Dermis blood vessel endothelial cell (primary cell): ENCODE measurements at places on chromosomes 7 and 10. TPM values are rescaled to one million over a fixed set of nuclear protein-coding genes. Genes with fewer than 3 reads are reported as not detected.

The PCDH15 gene
- total RNA-seq = not detected in 2 replicates

The LIPM gene
- total RNA-seq = not detected in 2 replicates

The FZD8 gene
- 25.6 and 30.5 TPM in 2 replicates for total RNA-seq

The TMEM140 gene
- 40.7 and 76.1 TPM in 2 replicates for total RNA-seq

The CHN2 gene
- 1.1 and 6.5 TPM in 2 replicates for total RNA-seq
